ENCODE measurements at places on chromosomes 3 and 15.

- DNase-seq, result no peak
Observed at GRCh38 chr3:109430911-109431563, 93.7 kb upstream of the DPPA4 start.

DNA sequence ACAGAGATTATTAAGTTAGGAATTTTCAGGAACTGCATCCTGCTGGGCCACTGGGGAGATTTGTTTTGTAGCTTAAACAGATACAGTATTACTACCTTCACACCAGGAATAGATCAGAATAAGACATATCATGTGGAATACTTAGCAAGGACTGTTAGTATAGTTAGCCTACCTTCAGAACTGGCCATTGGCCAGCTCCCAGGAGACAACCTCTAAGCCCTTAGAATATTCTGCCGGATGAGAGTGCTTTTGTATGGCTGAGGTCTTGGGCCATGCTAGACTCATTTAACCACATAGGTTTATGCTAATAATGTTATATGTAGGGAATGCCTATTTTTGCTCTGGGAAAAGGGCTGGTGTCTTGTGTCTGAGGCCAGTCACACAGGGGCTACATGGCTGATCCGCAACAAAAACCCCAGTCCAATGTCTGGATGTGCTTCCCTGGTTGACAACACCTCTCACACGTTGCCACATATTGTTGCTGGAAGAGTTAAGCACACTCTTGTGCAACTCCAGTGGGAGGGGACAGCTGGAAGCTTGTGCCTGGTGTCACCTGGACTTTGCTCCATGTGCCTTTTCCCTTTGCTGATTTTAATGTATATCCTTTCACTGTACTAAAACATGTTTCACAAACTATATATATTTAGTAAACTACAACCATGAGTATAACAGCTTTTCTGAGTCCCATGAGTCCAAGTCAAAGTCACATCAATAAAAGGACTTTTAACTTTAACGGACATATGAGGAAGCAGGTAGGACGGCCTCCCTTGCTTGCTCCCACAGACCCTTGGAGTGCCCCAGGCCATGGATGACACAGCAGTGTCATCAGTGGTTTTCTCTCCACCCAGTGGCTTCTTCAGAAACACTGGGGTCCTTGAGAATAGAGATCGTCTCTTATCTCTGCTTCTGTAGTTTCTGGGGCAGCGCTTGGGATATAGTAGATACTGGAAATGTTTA is 118.0 kb upstream of the C3orf80 start:
- DNase-seq, result no peak

DNA sequence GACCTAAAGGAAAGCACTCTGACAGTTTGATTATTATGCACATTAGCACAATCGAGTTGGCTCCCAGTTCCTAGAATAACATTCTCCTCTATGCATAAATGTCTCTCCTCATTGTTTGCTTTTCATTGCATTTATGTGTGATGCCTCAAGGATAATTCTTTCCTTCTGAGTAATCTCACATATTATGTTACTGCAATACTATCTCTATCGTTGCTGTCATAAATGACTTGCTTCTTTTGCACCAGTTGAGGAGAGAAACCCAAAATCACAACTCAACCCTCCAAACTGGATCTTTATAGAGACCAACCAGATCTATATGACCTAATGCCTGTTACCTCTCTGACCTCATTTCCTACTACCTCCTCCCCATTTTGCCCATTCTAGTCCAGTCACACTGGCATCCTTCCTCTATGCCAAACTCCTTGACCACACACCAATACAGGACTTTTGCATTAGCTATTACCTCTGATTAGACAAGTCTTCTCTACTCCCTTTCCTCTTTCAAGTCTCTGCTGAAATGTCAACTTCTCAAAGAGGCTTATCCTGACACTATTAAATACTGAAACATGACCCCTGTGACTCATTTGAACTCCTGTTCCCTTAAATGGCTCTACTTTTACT is 1026.0 kb downstream of the TUSC7 start:
- DNase-seq, result peak; percentile 90

- DNase-seq, result peak; percentile 3
Observed at GRCh38 chr3:53023072-53023823, 22.6 kb downstream of the SFMBT1 start.

DNA sequence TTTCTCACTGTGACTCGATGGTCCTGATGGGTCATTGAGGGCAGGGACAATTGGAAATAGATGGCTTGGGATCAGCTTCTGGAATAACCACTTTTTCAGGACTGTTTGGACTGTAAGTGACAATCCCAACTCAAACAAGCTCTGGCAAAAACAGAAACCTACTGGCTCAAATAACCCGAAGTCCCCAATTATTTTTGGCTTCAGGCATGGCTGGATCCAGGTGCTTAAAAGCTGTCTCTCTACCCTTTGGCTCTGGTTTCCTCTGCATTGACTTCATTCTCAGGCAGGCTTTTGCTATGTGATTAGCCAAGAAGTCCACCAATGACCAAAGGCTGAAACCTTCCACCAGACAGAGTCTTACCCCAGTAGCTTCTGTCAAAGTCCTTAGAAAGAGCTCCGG is 92.9 kb upstream of the PRR23E start:
- no peak for DNase-seq

- DNase-seq, result no peak
Observed at GRCh38 chr3:71924721-71925120, 139.8 kb upstream of the PROK2 start.

- no peak for DNase-seq
Observed at GRCh38 chr3:50177346-50177745, 14.1 kb upstream of the GNAT1 start.

DNA sequence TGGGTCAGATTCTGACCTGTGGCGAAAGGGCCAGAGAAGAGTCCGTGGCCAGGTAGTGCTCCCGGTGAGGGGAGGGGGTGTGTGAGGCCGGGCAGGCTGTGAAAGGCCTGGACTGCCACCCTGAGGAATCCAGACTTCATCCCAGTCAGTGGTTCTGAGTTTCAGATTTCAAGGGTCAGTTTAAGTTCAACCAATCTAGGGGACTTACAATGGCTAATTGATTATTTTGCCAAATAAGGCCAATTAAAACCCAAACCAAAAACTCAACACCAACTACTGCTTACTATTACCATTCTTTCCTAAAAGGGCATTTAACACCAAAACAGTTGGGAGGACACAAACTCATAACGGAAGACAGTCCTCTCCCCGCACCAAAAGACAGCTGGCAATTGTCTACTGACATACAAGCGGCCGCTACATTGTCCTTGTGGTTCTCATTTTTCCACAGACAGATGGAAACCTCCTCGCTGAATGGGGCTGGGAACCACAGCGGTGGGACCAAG is 30.5 kb downstream of the TMEM44 start:
- DNase-seq, result no peak

- no peak for DNase-seq
Observed at GRCh38 chr3:102511639-102512038, 76.8 kb downstream of the ZPLD1 start.

Data from fibroblast of skin of right biceps (primary cell).